ENCODE measurements at places on chromosomes 3 and 15. TPM values are rescaled to one million over a fixed set of nuclear protein-coding genes. Genes with fewer than 3 reads are reported as not detected.

Gene CLDN1
- 9.6 TPM for polyA plus RNA-seq

Gene GRIP2
- polyA plus RNA-seq = not detected

Gene FOXB1
- not detected for polyA plus RNA-seq

GRCh38 chr3:175146258-175146657 lies 287.1 kb downstream of the NAALADL2 start:
- peak; percentile 4 for DNase-seq

Gene CD47
- polyA plus RNA-seq = 87.4 TPM

DNA sequence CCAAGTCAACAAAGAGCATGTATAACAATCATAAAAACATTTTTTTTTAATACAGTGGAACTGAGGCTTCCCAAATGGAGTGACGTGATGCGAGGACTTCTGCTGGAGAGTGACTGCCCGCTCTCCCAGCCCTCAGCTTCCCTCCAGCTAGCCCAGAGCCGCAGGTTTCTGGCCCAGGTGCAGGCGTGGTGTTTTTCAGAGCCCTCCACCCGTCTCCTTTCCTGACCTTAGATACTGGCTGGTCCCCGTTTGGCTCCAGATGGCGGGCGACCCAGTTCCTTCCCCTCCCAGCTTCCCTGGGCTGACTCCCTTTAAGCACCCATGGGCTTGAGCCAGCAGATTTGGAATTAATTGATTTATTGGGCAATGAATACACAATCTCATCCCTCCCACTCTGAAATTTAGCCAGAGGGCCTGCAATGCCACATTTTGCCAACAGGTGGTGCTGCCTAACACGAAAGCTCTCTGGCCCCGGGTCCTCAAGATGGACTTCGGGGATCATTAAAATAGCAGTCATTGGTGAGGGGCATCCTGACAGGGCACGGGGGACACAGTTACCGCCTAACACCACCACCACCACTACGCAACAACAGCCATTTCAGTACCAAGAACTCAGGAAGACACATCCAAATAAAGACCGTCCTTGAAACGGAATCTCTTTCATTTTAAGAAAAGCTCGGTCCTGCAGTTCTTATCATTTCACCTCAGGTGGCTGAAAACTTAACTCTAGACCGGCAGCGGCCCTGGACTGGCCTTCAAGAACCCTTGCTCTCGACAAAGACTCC lies 47.5 kb upstream of the MUC4 start:
- peak; percentile 41 for DNase-seq

DNA sequence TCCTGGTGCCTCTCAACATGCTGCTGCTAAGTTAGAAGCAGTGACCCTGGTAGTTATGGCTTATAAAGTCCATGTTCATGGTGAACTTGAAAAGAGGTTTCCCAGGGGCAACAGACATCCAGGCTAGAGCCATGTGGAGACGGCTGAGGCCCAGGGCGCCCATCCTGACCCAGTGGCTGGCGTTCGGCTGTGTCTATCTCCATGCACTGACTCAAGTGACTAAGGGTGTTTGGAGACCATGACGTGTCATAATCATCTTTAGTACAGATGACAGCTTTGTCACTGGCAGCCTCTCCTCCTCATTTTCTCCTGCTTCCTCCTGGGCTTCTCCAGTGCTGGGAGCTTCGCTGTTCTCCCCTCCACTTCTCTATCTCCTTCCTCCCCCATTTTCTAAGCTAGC lies 287.4 kb upstream of the LYSMD4 start:
- no peak for DNase-seq

Gene CLRN1
- not detected for polyA plus RNA-seq

DNA sequence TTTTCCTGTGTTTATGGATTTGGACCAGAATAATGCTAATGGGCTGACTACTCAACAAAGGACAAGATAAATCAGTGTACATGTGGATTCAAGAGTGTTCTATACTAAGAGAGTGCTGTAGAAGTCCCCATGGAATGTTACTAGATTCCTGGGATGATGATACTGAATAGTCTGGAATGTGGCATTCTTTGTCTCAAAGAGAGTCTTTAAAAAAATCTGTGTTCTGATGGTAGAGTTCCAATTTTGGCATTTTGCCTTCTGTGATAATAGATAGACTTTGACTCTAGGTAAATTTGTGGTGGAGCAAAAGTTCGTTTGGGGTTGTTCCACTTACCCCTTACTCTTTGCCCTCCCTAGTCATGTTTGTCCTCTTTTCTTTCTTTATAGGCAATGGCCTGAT lies 43.7 kb downstream of the NMD3 start:
- DNase-seq = no peak

GRCh38 chr3:167209011-167209410 lies 171.1 kb downstream of the ZBBX start:
- DNase-seq = no peak

Gene SPTBN5
- 0.30 TPM for polyA plus RNA-seq

GRCh38 chr15:90885432-90886290 lies 1.4 kb downstream of the FES start:
- DNase-seq = peak; percentile 24

Gene RUVBL1
- polyA plus RNA-seq = 83.3 TPM

GRCh38 chr3:46607603-46608028 lies 4.7 kb upstream of the FAM240A start:
- DNase-seq = no peak

Gene RAD54L2
- polyA plus RNA-seq = 8.1 TPM

GRCh38 chr3:76267851-76268380 lies 482.6 kb upstream of the ZNF717 start:
- DNase-seq = no peak

Gene LNP1
- 3.3 TPM for polyA plus RNA-seq

DNA sequence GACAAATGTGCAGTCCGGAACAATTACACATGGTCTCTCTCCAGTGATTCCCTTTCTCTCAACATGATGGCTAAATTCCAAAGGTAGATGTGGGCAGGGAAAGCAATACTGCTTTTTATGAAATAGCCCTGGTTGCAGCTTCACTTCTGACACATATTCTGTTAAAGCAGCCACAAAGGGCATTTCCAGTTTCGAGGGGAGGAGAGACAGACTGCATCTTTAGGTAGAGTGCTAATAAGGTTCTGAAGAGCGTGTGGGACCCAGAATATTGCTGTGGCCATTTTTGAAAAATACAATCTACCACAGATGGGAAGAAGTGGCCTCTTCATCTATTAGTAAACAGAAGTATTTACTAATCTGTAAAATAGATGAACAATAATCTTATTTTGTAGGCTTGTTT lies 139.3 kb upstream of the PEX5L start:
- DNase-seq = no peak

Gene RLBP1
- not detected for polyA plus RNA-seq

- no peak for DNase-seq
Measured at GRCh38 chr15:74130155-74130848, at the start of gene ISLR2. TSS of gene ISLR2 (plus strand) at chr15:74130586. CDS start at chr15:74132755, 2,169 bp downstream.

GRCh38 chr15:51484781-51485180 lies 137.8 kb downstream of the DMXL2 start:
- no peak for DNase-seq

Gene CCDC54
- polyA plus RNA-seq = not detected

Measured in AG04450 (cell line).